HFF-Myc (cell line): ENCODE measurements at places on chromosomes 5 and 9.

- peak; percentile 10 for DNase-seq
Observed at GRCh38 chr5:43514471-43514815, 505 bp downstream of the C5orf34 start.

DNA sequence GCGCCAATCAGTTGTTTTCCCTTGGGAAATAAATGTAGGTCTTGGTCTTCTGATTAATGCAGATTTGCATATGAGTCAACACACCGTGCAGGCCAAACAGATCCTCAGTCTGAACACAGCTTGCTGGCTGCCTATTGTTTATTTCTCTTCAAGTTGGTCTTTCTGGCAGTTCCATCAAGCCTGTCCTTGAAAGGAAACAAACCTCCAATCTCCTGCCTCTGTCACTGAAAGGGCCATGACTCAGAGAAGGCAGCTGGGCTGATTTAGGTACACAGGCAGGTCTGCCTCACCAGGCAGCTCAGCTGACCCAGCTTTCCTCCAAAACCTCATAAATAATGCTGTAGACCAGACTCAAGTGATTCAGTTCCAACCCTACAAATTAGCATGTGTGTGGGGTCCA is 175.9 kb downstream of the MAN2A1 start:
- DNase-seq: peak; percentile 75

GRCh38 chr5:163585206-163585605 is 79.8 kb downstream of the MAT2B start:
- DNase-seq: no peak

DNA sequence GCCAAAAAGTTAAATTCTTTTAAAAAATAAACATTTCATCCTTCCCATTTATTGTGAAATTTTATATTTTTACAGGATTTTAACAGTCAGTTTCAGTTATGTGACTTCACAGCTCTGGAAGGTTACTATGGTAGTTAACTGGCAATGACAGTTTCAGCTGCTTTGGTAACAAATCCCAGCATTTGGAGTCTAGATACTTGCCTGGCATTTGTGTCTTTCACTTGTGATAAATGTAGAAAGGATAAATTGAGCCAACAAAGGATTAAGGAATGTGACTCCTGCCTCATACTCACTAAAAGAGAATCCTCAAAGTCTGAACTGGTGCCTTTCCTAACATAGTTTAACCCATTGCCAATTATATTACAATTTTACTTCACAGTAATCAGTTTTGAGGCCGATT is 315.5 kb downstream of the FER start:
- no peak for DNase-seq

- no peak for DNase-seq
Observed at GRCh38 chr5:101102506-101102905, 199.4 kb upstream of the ST8SIA4 start.

- DNase-seq: no peak
Observed at GRCh38 chr5:88470745-88471144, 202.1 kb upstream of the TMEM161B start.

DNA sequence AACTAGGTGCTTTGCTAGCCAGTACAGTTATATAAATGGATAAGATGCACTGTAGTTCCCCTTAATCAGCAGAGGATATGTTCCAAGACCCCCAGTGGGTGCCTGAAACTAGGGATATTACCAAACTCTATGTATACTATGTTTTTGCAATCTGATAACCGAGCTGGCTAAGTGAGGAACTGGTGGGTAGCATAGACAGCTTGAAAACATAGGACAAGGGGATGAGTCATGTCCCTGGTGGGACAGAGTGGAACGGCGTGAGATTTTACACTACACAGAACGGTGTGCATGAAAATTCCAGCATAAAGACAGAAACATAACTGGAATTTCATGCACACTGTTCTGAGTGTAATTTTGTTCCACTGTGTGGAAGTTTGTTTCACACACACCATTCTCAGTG is 86.9 kb downstream of the BASP1 start:
- no peak for DNase-seq

DNA sequence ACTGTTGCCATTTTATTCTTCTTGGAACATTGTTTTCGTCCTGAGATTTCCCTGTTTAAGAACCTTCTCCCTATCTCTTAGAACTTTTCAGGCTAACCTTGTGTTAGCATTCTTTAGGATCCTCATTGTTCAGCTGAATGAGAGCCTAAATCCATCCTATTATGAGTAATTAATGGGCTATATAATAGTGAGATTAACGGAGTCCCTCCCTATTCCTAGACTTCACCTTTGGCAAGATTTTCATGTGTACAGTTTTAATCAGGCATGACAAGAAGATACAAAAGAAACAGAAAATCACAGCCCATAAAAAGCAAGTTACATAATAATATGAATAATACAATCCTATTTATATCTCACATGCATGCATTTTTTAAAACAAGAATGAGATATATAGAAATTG is 9.1 kb upstream of the MSMP start:
- no peak for DNase-seq

DNA sequence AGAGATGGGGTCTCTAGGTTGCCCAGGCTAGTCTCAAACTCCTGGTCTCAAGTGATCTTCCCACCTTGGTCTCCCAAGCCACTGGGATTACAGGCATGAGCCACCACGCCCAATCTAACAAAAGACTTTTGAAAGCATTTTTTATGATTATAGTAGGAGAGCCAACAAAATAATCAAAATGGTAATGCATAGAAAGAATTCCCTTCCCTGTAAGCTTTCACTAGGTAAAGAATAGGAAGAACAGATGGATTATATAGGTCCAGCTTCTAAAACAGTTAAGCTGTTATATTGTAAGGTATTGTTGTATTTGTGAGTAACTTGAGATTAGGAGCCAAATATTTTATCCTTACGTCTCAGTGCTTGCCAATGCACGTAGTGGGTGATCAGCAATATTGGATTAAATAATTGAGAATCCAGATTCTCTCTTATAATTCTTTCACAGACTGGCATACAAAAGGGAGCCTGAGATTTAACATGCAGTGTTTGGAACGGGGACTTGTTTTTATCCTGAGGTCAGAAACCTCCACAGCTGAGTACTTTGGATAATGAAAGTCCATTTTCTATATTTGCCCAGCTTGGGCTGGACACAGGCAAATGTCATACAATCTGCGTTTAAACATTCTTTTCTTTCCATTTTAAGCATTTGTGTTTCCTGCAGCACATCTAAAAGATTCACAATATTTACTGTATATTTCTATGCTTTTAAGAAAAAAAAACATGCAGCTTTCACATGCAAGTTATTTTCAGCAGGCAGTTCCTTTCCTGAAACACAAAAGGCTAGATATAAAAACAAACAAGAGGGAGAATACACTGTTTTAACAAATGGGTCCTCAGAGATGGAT is 238.4 kb downstream of the ARRDC3 start:
- DNase-seq: no peak

DNA sequence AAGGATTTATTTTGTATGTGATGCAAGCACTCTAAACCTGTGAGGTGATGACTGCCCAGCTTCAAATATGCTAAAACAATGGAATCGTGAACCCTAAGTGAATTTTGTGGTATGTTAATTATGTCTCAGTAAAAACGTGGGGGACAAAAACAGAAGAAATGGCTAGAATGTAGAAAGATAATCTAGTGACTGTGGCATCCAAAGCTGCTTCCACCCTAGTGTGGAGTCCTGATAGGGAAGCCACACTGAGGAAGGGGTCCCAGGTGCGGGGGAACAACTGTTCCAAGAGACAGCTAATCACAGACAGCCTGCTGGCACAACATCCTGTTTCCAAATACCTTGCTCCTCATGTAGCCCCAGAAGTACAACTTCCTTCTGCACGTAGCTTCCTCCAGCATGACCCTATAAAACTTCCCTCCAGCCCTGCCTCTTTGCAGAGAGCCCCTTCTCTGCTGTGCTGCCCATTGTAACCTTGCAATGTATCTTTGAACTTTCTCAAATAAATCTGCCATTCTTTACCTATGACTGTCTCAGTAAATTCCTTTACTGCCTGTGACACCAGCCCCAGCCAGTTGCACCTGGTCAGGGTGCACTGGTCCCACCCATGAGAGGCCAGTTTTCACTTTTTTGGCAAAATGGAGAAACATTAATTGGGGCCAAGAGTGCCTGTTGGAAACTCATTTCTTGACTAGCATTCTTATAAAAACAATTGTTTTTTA is 4.9 kb downstream of the GMCL2 start:
- no peak for DNase-seq

DNA sequence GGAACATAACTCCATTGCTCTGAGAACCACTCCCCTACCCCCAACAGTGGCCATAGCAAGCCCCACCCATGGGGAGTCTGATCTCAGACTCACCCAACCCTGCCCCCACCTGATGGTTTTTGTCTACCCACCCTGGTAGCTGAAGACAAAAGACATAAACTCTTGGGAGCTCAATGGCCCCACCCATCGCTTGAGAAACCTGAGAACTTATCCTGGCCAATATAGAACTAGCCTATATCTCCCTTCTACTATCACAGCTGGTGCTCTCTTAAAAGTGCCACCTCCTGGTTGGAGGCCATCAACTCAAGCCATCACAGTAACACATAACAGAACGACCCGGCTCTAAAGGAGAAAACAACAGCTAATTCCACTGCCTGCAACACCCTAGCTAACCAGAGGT is 47.9 kb upstream of the SNAPC3 start:
- no peak for DNase-seq

DNA sequence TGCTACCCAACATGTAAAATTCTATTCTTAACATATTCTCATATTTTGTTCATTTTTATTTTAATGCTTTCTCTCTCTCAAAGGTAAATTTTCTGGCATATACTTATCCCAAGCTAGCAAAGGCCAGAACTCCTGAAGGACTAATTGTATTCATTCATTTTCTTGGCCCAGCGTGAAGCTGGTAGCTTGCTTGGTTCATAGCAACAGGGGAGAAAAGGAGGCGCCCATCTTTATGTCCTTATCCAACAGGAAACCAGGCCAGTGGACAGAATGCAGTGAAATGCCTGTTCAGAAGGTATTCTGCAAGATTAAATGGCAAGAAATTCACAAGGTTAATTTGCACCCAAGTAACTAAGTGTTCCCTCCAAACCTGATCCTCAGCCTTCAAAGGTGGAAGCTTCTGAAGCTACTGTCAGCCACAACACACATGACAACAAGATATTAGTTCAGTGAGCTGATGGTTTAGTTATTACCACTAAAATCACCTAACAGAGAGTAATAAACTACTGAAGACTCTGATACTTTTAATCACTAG is 5.6 kb downstream of the EFNA5 start:
- no peak for DNase-seq
